ENCODE measurements at places on chromosomes 3 and 15.

GRCh38 chr3:14423963-14424362 is 21.6 kb downstream of the SLC6A6 start:
- no peak for DNase-seq

DNA sequence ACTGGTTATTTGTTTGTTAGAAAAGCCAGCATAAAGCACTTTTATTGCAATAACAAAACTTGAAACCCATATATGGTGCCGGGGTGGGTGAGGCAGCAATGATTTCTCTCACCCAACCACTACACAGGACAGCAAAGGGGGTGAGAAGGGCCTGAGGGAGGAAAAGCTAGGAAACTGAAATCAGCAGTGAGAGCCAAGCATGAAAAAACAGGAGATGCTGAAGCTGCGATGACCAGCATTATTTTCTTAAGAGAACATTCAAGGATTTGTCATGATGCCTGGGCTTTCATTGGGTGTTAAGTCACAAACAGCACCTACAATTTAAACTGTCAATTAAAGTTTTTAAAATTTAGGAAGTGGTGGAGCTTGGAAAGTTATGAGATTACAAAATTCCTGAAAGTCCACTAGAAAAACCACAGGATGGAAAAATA is 11.9 kb upstream of the TM4SF4 start:
- no peak for DNase-seq

- DNase-seq: no peak
Observed at GRCh38 chr3:15728766-15729165, 69.0 kb downstream of the ANKRD28 start.

- DNase-seq: no peak
Observed at GRCh38 chr15:65676123-65676522, 54.4 kb downstream of the SLC24A1 start.

GRCh38 chr15:40859206-40859851 is 14.7 kb downstream of the RHOV start:
- DNase-seq: peak; percentile 65
